ENCODE measurements at places on chromosomes 6 and 20.

GRCh38 chr20:33796263-33796906 is 14.8 kb upstream of the CHMP4B start:
- no peak for DNase-seq

DNA sequence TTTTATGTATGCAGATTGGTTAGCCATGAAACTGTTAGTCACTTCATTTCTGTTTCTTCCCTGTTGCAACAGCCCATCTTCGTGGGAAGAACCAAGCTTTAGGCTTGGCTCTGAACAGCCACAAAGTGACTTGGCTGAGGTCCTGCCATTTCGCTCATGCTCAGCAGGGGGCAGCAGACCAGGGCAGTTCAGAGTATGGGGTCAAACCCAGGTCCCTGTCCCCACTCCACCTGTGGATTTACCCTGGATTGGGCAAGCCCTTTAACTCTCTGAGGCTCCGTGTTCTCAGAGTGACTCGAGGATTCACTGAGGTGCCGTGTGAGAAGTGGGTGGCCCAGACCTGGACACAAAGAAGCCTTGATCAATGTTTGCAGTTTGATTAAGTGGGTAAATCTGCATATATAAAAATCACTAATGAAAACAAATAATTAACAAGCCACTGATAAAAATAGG is 19.8 kb upstream of the MAP1LC3A start:
- DNase-seq: peak; percentile 57

GRCh38 chr20:13665709-13666395 is 27.1 kb upstream of the TASP1 start:
- DNase-seq: no peak

GRCh38 chr6:46789434-46790354 is 3.5 kb upstream of the MEP1A start:
- DNase-seq: no peak

DNA sequence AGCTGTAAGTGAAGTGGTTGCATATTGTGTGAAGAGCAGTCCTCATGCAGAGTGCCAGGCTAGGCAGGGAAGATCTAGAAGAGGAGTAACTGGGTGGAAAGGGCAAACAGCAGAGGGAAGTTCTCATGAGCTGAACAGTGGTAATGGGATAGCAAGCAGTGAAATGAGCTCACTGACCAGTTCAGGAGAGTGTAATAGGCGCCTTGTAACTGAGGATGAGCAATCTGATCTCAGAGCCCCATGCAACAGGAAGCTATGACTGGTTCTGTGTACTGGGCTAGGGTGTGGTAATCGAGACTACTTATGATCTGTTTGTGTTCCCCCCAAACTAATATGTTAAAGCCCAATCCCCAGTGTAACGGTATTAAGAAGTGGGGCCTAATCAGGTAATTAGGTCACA is 98.6 kb downstream of the RFX6 start:
- no peak for DNase-seq

DNA sequence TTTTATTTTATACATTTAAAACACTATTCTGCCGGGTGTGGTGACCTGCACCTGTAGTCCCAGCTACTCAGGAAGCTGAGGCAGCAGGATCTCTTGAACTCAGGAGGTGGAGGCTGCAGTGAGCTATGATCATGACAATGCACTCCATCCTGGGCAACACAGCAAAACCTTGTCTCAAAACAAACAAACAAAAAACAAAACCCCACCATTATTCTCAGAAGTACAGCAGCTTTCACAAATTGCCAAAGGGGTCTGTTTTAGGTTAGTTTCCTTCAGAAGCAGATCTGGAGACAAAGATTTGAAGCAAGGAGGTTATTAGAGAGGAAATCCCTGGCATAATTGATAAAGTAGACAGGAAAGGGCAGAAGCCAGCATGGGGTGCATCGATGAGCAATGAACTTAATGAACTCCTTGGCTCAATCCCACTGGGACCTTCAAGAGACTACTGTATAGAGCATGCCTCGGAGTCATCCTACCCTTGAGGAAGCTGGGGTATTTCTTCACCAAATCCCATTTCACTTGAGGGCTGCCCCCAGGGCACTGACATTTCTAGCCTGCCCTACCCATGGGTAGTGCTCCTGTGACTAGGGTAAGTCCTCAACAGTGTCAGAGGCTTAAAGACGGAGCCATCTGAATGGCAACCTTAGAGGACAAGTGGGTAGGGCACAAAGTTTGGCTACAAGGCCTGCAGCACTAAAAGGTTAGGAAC is 43.2 kb upstream of the DDR1 start:
- DNase-seq: no peak

DNA sequence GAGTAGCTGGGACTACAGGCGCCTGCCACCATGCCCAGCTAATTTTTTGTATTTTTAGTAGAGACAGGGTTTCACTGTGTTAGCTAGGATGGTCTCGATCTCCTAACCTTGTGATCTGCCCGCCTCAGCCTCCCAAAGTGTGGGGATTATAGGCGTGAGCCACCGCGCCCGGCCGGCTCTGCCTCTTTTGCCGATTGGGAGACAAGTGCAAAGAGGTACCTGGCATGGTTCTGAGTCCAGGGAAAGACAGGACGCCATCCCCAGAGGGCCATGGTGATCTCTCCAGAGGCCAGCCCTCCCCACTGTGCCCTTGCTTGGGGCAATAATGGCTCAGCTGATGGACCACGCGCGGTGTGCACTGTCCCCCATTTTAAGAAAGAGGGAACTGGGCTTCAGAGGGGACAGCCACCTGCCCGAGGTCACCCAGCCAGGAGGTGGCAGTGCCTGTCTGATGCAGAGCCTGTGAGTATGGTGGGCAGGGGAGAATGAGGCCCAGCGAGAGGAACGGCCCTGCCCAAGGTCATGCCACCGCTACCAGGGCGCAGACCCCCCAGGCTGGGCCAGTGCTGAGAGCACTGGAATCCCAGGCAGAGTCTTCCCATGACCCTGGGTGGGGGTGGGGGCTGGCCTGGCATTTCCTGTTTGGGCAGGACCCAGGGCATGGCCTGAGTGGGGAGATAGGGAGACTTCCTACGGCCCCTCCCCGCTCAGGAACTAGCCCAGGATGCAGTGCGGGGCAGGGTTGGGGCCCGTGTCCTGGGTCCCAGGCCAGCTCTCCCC is 61.0 kb downstream of the SNAI1 start:
- no peak for DNase-seq

- peak; percentile 67 for DNase-seq
Measured at GRCh38 chr6:44268095-44268628, 2.1 kb upstream of the TMEM151B start.

DNA sequence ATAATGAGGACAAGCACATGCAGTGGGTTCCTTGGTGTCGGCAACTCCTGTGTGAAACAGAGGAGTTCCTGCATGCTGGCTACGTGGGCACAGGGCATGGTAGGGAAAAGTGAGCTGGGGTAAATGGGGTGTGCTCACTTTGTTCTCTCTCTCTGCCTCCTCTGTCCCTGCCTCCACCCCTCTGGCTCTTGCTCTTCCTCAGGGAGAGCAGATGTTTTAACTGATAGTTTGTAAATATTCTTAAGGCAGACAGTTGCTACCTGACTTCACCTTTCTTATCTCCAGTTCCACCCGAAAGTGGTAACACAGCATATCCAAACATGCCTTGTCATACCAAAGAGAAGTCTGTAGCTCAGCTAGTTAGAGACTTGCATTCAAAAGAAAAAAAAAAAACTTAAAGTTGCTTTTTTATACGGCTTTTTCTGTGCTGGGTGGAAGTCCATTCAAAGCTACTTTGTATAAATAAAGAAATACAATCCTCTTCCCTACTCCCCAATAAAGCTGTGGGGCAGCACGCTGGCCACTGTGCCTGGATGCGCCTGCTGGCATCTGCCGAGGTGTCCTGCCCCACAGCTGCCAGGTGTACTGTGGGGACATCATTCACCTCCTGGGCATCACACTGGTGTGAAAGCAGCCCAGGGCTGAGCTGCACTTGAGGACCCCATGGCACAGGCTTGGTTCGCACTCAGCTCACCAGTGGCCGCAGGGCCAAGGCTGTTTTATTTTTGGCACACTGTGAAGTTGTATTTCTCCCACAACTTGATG is 93.6 kb downstream of the FOXC1 start:
- DNase-seq: no peak

GRCh38 chr6:101640131-101640530 is 246.6 kb downstream of the GRIK2 start:
- no peak for DNase-seq

GRCh38 chr6:155429321-155429893 is 26.2 kb downstream of the NOX3 start:
- no peak for DNase-seq

- DNase-seq: no peak
Measured at GRCh38 chr6:122151066-122151465, 248.4 kb upstream of the HSF2 start.

DNA sequence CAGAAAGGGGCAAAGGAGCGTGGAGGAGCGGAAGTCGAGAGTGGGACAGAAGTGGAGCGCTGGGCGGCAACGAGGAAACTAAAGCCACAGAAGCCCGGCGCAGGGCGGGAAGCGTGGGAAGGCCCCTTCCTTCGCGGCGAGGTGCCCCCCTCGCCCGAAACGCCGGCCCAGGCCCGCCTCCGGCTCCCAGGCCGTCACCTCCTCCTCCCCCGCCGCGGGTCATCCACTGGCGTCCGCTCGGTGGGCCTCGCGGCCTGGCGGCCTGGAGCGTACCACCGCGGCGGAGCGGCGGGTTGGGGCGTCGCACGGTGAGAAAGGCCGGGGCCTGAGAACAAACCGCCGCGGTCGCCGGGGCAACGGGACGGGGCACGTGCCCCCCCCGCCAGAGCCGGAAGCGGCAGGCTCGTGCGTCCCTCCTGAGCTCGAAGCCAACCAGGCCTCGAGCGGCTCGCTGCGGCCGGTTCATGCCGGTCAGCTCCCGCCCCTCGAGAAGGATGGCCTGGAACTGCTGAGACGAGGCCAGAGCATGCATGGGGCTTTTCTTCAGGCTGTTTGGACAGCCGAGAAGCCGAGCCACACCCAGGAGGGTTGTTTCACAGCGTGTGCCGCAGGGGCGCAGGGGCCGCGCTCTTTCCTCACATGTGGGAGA is at the start of gene TCP11:
Gene TCP11 (minus strand): TSS at position 333 of the 649 bp plus-strand sequence. CDS start 469 bp downstream, outside the sequence.
- peak; percentile 31 for DNase-seq

DNA sequence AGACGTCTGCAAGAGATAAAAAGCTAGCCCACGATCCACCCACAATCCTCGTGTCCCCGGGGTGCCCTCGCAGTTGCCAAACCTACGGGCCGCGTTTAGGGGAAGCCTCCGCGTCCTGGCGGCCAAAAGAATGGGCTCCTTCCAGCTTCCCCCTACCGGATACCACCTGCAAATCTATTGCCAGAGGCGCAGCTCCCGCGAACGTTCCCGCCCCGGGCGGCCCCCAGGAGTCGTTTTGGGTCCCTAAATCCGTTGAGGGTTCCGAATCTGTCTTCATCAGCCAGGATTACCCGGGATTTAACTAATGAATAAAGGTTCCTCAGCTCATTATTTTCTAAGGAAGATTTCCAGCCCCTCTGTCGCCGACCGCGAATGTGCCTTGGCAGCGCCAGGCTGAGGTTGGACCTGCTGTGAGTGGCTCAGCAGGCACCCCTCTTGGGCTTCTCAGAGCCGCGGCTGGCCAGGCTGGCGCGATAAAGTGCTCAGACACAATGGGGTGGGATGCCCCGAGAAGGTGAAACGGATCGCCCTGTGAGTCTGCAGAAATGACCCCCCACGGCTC is 2.8 kb upstream of the VSX1 start:
- DNase-seq: no peak

GRCh38 chr6:106609699-106610098 is 19.6 kb downstream of the RTN4IP1 start:
- DNase-seq: no peak

DNA sequence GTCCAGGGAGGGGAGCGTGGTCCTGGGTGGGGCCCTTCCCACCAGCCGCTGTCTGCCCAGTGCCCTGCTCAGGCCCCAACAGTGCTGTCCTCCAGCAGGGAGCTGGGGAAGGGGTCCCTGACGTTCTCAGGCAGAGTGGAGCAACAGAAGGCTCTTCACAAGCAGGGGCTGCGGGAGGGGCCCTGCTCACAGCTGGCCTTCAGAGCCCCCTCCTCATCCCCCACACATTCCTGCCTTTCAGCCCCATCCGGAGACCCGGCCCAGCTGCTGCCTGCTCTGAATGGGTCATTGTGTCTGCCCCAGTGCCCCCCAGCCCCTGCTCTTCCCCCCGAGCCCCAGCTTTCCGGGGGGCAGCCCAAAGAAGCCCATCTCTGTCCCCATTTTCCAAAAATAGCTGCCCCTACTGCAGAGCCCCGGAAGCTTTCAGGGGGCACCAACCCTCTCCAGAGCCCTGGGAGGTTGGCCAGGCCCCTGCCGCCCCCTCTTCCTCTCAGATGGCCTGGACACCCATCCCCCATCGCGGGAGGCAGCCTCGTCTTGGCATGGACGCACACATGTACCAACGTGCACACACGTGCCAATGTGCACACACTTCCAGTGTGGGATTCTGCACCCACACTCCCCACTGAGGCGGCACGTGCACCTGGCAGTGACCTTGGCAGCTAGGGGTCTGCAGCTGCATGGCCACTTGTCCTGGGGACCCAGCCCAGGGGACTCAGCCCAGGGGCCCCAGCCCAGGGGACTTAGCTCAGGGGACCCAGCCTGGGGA is 3.7 kb downstream of the COL20A1 start:
- no peak for DNase-seq

GRCh38 chr6:31394381-31394780 is 9.0 kb upstream of the MICA start:
- no peak for DNase-seq

GRCh38 chr20:3109350-3110302 is 25.1 kb upstream of the AVP start:
- no peak for DNase-seq

DNA sequence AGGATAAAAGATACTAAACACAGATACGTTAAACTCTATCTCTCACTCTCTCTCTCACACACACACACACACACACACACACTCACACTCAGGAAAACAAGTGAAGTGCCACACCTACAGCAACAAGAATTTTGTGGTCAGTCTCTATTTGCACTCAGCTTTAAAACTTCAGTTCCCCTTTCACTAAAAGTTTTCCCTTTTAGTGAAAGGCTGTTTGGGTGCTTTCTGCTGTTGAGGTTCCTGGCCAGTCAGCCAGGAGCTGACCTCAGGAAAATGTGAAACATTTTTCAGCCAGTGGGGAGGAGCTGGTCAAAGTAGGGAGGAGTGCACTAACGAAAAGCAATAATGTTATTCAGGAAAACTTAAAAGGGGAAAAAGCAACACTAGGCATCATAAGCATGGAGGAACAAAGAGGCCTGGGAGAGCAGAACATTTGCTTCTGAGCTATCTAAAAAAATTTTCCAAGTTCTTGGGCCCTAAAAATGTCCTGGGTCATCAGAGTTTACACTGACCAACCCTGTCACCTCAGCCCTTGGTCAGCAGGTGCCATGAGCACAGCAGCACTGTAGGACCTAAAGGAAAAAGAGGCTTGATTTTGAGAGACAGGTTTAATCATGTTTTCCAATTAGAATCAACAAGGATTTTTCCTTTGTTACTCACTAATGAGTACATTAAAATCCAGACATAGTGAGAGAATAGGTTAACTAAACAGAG is 30.7 kb upstream of the NT5E start:
- no peak for DNase-seq

DNA sequence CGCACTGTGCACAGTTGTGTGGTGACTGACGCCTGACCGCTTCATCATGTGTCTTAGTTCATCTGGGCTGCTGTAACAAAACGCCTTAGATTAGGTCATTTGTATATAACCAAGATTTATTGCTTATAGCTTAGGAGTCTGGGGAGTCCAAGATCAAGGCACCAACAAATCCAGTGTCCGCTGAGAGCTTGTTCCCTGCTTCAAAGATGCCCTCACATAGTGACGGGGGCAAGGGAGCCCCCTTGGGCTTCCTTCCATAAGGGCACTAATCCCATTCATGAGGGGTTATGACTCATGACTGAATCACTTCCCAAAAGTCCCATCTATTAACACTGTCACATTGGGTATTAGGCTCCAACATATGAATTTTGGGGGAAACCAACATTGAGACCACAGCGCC is 34.6 kb downstream of the CYP24A1 start:
- no peak for DNase-seq

Measured in activated CD4-positive, alpha-beta T cell treated with anti-CD3 and anti-CD28 coated beads, Interleukin-2, amount 50 U/mL, for 1 hour (primary cell).